ENCODE measurements at places on chromosomes 7 and 10. TPM values are rescaled to one million over a fixed set of nuclear protein-coding genes. Genes with fewer than 3 reads are reported as not detected.

TRIM24 gene
- total RNA-seq, result 15.6 TPM

DOCK1 gene
- 14.3 TPM for total RNA-seq

OGA gene
- 84.4 TPM for total RNA-seq

THSD7A gene
- 0.70 TPM for total RNA-seq

ZNF33B gene
- total RNA-seq, result 14.0 TPM

PAX4 gene
- not detected for total RNA-seq

GNAT3 gene
- not detected for total RNA-seq

PRKAR2B gene
- total RNA-seq, result 16.3 TPM

DNAJC30 gene
- total RNA-seq, result 11.8 TPM

WDR91 gene
- 5.1 TPM for total RNA-seq

MYH16 gene
- not detected for total RNA-seq

EBLN1 gene
- not detected for total RNA-seq

PLAU gene
- total RNA-seq, result 7.5 TPM

NACAD gene
- total RNA-seq, result 4.7 TPM

GBX1 gene
- 2.7 TPM for total RNA-seq

FAM180A gene
- 5.9 TPM for total RNA-seq

Data from Right ventricle myocardium superior (tissue), 1 donor.